ENCODE measurements at places on chromosomes 13 and 19.

DNA sequence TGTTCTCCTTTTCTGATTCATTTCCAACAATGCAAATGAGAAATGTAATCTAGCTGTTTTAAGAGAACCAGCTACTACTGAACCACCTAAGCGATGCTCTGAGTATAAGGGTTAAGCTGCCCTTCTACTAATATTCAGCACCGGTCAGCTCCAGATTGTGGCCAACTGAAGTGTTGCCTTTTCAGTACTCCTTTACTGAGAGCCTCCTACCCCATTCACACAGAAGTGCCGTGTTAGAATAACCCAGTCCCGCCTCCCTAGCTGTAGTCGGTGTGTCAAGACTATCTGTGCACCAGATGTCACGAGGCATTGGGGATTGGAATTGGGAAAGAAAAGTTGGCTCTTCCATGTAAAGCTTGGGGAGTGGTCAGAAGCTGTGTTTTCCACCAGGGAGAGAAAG is 45.4 kb downstream of the FAM124A start:
- no peak for DNase-seq

DNA sequence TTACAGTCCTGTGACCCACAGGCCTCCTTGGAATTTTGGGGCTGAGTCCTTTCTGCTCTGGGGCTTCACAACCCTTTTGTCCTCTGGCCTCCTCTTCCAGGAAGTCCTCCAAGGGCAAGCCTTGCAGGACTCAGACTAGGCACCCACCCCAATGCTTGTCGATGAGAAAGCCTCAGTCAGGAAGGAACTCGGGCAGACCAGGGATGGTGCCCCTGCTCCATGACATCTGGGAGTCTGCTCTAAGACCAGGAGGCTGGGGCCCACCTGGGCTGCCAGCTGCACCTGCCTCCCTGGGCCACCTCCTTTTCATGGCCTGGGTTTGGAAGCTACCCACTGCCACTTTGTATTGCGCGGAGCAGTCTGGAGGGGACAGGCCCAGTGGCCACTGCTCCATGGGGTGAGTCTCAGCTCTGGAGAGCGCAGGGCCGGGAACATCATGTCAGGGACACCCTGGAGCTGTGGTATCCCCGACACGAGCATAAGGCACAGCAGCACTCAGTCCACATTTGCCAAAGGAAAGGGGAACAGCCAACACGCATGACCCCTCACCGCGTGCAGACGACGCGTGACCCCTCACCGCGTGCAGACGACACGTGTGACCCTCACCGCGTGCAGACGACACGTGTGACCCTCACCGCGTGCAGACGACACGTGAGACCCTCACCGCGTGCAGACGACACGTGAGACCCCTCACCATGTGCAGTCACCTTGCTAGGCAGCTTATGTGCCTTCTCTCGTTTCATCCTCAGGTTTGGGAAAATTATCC is 10.8 kb downstream of the C2CD4C start:
- DNase-seq, result no peak

- no peak for DNase-seq
These were observed 23.2 kb downstream of the ZNRF4 start for GRCh38 chr19:5478241-5478924.

- no peak for DNase-seq
These were observed 731.0 kb downstream of the SLITRK1 start for GRCh38 chr13:83151308-83151660.

GRCh38 chr13:77703408-77703807 is 5.9 kb downstream of the SLAIN1 start:
- no peak for DNase-seq

GRCh38 chr13:20258963-20259288 is 26.8 kb upstream of the GJB6 start:
- no peak for DNase-seq

- DNase-seq, result no peak
These were observed 1.3 kb downstream of the MED4 start for GRCh38 chr13:48093588-48093987.

- DNase-seq, result no peak
These were observed 978 bp downstream of the ERICH4 start for GRCh38 chr19:41443813-41444455.

GRCh38 chr13:65154661-65155447 is 2075.3 kb downstream of the PCDH9 start:
- no peak for DNase-seq

DNA sequence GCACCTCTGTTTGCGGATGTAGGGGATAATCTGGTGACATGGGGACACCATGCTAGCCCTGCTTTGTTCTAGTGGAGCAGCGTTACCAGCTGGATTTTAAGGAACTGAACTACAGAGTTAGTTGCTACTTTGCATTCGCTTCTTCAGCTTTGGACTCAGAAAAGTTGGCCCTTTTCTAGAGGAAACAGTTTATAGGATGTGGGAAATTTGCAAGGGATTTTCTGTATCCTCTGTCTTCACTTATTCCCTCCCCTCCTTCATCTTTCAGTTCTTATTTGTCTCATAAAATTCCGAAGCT is 2.1 kb downstream of the GATAD2A start:
- no peak for DNase-seq

- DNase-seq, result no peak
These were observed 50.0 kb downstream of the LATS2 start for GRCh38 chr13:21011378-21011777.

- no peak for DNase-seq
These were observed 8.2 kb downstream of the LAMP1 start for GRCh38 chr13:113305208-113305607.

- no peak for DNase-seq
These were observed 155.7 kb upstream of the SOX1 start for GRCh38 chr13:111911121-111911720.

GRCh38 chr19:55370305-55370988 is at the start of gene IL11:
TSS of gene IL11 (minus strand) at chr19:55370463. CDS start at chr19:55370310, 153 bp downstream.
- DNase-seq, result no peak

- no peak for DNase-seq
These were observed 407.2 kb downstream of the GPC5 start for GRCh38 chr13:91805605-91806004.

- no peak for DNase-seq
These were observed 27.5 kb upstream of the UBE2L5 start for GRCh38 chr13:30394751-30395191.

GRCh38 chr13:50594276-50595051 is 249.0 kb downstream of the DLEU7 start:
- peak; percentile 36 for DNase-seq

DNA sequence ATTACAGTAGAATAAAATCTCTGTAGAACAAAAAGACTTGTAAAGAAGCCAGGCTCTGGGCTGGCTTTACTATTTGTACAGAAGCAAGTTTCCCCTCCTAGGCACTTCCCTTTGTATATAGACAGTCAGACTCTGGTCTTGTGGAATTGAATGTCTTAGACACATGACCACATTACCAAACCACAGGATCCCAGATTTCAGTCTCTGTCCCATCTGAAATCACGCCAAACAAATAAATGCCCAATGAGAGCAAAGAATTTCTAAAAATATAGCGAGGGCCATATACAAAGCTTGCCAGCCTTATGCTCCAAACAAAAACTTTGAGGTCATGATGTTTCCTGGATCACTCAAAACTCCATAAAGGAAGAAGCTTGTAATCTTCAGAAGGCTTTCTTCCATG is 23.9 kb downstream of the CCDC70 start:
- DNase-seq, result no peak

DNA sequence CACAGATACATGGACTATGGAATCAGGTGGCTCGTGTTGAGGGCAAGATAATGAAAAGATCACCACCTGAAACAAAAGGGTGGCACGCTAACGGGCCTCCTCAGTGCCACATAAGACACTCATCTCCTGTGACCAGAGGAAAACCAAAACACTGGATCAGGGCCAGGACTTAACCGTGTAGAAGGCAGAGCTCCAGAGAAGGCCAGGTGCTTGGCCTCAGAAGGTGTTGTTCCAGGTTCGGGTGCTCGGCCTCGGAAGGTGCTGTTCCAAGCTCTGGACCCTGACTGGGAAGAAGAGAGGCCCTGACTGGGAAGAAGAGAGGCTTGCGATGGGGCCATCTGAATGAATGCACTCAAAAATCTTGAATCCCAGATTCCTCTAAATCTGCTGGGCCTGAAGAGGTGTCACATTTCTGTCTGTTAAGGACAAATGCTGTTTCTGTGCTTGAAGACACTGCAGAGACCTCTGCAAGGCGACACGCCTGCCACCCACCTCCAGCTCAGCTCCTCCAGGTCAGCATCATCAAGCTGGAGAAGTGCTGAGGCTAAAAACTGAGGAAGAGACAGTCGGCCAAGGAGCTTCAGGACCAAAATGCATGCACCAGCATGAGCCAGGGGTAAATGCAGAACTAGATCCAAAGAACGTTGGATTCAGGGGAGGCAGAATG is 2.7 kb upstream of the RASA3 start:
- DNase-seq, result no peak

- no peak for DNase-seq
These were observed 174.6 kb downstream of the TDRD3 start for GRCh38 chr13:60571571-60571970.

DNA sequence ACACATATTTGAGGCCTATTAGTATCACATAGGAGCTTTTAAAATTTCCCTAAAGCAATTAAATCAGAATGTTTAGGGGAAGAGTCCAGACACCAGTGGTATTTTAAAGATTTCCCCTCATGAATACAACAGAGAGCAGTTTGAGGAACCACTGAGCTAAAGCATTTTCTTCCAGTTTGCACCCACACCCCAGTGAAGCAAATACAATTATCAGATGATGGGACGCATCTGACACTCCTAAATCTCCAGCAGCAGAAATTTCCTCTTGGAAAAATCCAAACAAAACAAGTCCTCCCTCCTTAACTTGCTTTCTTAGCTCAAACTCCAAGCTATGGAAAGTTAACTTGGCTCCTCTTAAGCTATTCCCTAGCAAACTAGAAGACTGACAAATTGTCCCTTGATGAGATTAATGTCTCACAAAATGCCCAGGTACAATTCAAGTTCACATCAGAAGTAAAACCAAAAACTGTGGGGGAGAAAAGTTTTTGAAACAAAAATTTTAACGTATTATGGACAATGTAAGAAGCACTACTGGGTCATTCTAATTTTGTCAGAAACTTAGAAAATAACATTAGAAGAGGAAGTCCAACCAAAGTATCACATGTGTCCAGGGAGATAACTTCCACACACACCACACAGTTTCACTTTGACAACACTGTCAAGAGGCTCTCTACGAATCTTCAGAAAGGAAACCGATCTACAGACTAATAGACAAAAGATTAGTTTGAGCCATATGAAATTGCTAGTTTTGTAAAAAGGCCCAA is 74.1 kb downstream of the ABCC4 start:
- DNase-seq, result no peak

DNA sequence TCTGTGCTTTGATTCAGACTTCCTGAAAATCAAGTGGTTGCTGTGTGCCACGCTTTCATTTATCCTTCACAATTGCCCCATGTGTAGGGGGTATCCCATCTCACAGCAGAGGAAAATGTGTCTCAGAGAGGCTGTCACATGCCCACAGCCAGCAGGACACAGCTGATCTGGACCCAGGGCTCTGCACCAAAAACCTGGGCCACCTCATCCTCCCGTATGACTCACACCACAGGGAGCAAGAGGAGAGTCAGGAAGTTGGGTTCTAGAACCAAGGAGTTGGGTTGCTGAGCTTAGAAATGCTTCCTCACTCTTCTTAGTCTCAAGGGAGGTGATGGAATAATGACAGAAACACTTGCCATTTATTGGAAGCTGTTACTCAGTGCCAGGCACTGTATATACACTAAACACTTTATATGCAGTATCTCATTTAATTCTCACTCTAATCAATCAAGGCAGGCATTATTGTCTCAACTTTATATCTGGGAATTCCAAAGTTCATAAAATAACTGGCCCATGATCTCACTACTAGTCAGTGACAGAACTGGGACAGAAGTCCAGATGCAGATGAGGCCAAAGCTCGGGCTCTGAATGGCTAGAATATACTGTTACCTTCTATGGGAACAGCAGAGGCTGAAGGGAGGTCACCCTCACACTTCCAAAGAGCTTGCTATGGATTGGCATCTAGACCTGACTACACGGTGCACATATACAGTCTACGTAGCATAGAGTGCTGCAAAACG is 47.7 kb upstream of the ATP12A start:
- no peak for DNase-seq

- DNase-seq, result peak; percentile 18
These were observed 4.7 kb downstream of the SERTAD1 start for GRCh38 chr19:40420766-40421765.

GRCh38 chr13:109610517-109610916 is 175.9 kb downstream of the IRS2 start:
- DNase-seq, result no peak

DNA sequence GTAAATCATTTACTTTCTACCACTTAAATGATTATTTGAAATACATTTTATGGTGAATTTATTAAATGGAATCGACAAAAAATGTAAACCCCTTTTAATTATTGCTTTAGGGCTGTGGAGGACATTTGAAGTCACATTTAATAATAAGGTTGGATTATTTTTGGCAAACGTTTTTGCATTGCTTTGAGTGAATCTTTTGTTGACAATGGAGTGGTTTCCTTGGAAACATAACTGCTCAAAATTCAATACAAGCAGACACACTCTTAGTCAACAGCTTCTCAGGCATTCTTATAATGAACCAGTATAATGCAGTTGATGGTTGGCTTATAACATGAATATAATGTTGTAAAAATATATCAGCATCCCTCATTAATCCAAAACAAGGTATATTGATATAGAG is 104.7 kb downstream of the DCLK1 start:
- no peak for DNase-seq

DNA sequence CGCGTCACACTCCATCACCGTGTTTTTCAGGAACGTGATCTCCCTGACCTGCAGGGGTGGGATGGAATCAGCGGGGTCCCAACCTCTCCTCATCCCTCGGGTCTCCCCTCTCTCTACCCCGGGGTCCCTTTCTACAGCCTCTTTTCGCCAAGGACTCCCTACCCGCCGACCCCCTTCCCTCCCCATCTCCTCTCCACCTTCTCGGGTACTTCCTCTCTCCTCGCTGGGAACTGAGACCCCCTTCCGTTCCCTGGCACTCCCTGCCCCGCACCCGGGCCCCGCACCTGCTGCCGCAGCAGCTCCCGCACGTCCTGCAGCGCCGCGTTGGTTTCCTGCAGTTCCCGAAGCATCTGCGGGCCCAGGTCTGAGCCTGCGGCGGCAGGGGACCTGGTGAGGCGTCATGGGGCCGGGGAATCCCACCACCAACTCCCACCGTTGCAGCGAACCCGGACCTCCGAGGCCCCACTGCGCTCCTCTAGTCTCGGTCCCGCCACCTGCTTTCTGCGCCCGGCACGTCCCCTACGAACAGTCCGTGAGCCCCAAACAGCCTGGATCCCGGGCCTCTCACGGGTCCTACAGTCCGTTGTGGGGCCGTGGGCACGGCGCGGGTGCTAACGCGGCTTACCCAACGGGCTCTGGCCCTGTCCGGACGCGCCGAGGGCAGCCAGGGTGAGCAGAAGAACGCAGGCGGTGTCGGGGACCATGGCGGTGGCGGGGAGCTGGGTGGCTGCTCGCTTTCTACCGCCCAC is at the start of gene COMP:
Gene COMP, minus strand, starts transcription at position 740 of the 749 bp plus-strand sequence. Its CDS starts 36 bp downstream, at position 704.
- no peak for DNase-seq

- no peak for DNase-seq
These were observed 57.2 kb downstream of the TNFRSF19 start for GRCh38 chr13:23627410-23627809.

- DNase-seq, result no peak
These were observed 19.3 kb downstream of the PLPP2 start for GRCh38 chr19:271856-272255.
